ENCODE measurements at places on chromosomes 2 and 18.

DNA sequence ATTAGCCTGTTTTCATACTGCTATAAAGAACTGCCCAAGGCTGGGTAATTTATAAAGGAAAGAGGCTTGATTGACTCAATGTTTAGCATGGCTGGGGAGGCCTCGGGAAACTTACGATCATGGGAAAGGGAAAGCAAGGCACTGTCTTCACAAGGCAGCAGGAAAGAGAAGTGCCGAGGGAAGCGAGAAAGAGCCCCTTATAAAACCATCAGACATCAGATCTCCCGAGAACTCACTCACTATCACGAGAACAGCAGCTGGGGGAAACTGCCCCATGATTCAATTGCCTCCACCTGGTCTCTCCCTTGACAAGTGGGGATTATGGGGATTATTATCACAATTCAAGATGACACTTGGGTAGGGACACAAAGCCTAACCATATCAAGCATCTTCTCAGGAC, 23.3 kb downstream of the RHOB start:
- DNase-seq, result no peak

GRCh38 chr18:65752625-65753325, 2.0 kb downstream of the CDH7 start:
- no peak for DNase-seq

DNA sequence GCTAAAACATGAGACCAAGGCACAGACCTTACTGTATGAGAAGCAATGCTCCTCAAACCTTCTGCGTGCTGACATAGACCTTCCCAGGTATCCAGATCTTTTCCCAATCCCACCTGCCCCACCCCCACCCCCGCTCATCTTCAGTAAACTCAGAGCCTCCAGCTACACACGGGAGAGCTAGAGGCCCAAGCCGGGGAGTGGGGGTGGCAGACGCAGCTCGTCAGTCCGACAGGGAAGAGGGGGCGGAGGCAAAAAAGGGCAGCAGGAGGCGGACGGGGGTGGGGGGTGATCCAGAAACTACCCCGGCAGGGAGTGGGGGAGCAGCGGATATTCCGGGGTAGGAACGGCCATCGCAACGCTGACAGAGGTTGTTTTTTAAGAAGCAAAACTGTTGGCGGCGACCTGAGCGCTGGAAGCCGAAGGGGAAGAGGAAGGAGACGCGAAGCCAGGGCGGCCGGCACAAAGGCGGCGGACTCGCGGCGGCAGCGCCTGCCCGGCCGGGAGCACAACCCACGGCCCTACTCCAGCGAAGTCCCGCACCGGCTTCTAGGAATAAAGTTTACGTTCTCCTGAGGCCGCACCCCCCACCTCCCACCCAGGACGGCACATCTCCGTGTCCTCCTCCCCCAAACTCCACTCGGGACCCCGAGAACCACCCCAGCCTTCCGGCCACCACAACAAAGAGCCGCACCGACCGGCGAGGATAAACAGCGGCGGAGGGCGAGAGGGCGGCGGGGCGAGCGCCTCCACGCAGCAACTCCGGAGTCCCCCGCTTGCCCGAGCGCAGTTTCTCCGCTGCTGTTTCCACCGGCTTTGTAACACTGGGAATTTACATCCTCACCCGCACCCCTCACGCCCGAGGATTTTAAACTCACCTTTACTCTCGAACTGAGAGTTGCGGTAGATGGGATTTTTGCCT, 722 bp downstream of the BAZ2B start:
- DNase-seq, result peak; percentile 23

GRCh38 chr18:26941584-26941983, 76.1 kb upstream of the AQP4 start:
- no peak for DNase-seq

DNA sequence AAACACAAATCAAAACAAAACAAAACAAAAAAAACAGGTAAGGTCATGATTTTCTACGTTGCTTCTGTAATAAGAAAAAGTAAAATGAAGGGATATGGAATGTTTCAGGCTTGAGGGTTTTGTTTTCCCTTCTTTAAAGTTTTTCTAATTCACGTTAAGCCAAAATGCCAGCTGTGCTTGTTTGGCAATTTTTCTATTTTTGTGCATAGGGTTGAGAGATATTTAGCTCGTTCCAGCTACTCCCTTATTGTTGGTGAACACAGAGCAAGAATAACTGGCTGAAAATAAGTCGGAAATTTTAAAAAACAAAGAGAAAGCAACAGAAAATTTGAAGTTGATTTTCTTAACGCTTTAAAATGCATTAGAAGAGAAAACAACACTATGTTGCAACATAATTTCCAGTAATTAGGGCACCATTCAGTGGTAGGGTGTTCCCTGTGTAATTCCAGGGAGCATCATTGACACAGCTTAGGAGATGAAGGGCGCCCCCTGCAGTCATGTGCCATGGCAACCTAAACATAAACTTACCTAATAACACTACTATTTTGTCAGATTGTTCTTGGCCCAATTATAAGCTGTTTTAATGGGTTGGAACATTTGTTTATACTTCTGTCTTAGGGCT, 99.5 kb downstream of the DTNA start:
- no peak for DNase-seq

- no peak for DNase-seq
Observed at GRCh38 chr2:10188211-10188610, 65.7 kb downstream of the RRM2 start.

DNA sequence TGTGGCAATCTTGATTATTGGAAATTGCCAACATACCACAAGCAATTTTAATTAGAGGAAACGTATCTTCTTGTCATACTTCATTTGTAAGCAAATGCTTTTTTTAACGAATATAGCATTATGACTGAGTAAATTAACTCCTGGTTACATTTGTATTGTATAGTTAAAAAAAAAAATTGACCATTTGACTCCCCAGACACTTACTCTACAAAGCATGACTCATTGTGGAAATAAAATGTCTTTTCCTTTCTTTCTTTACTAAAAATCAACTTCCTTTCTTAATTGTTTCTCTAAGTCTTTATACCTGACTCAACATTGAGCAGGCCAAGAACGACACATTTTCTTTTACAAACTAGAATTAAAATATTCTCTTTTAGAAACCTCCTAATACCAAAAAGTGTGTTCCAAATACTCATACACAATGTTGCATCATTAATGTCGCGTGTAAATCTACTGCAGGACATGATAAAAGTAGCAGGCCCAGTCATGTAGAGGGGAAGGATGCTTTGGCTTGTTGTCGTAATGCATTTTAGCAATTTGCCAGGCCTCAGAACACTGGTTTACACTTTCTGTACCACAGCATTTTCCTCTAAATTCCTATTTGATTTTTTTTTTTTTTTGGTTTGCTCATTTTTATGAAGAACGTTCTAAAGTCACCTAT, 349.6 kb upstream of the KCNH7 start:
- DNase-seq, result no peak

GRCh38 chr2:98505311-98505808, 60.7 kb downstream of the INPP4A start:
- DNase-seq, result no peak

GRCh38 chr2:28631514-28632206, 120.0 kb upstream of the PPP1CB start:
- no peak for DNase-seq

Measured in activated T-cell treated with anti-CD3 and anti-CD28 coated beads for 48 hours (primary cell).